ENCODE measurements at places on chromosomes 6 and 20.
A peak's percentile ranks its signal among the peaks of the same experiment; 100 is the strongest.

- DNase-seq: no peak
Observed at GRCh38 chr6:13038741-13039190, 289.6 kb downstream of the TBC1D7 start.

- peak; percentile 22 for DNase-seq
Observed at GRCh38 chr6:83047065-83047754, 18.4 kb downstream of the UBE3D start.

- DNase-seq: peak; percentile 61
Observed at GRCh38 chr6:137867685-137868509, 838 bp downstream of the TNFAIP3 start.

GRCh38 chr6:157980288-157981131, 1.2 kb upstream of the SYNJ2 start:
- peak; percentile 49 for DNase-seq

- no peak for DNase-seq
Observed at GRCh38 chr20:43188234-43188653, 1.5 kb downstream of the PTPRT start.

- peak; percentile 79 for DNase-seq
Observed at GRCh38 chr20:14826543-14827313, 489.3 kb upstream of the FLRT3 start.

- DNase-seq: no peak
Observed at GRCh38 chr6:46338131-46338530, 153.1 kb downstream of the RCAN2 start.
